ENCODE measurements at places on chromosomes 4 and X.

DNA sequence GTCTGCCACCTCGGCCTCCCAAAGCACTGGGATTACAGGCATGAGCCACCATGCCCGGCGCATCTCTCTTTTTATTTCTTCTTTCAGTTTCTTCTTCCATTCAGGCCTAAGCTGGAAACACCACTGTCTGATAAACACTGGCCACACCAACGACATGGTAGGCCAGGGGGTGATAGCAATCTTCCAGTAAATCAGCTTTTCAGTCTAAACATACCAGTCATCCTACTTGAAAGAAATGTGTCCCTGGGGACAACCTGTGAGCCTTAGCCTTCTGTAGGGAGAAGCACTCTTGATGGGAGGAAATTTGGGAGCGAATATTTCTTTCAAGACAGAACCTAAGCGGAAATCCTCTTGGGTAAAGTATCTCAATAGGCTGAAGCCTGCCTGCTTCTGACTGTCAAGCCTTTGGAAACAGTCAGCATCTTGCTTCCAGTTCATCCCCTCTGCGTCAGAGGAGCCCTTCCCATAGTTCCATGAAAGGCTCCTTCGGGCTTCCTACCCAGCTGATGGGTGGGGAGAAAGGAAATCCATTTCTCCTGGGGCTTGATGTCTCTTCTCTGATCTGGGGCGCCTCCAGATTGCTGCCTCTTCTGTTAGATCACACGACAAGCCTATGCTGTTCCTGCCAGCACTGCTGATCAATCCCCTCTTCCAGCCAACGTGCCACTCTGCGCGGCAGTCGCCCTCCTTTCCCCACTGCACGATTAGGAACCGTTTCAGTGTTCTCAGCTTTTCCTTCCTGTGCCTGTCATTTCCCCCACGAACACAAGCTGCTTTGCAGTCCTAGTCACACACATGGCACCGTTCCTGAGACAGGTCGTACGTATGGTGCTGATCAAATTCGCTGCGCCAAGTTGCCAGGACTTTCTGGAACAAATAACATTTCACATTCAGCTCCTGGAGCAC is 49.5 kb upstream of the CBR4 start:
- no peak for DNase-seq

GRCh38 chr4:10974371-10974770 is 289.8 kb upstream of the CLNK start:
- no peak for DNase-seq

DNA sequence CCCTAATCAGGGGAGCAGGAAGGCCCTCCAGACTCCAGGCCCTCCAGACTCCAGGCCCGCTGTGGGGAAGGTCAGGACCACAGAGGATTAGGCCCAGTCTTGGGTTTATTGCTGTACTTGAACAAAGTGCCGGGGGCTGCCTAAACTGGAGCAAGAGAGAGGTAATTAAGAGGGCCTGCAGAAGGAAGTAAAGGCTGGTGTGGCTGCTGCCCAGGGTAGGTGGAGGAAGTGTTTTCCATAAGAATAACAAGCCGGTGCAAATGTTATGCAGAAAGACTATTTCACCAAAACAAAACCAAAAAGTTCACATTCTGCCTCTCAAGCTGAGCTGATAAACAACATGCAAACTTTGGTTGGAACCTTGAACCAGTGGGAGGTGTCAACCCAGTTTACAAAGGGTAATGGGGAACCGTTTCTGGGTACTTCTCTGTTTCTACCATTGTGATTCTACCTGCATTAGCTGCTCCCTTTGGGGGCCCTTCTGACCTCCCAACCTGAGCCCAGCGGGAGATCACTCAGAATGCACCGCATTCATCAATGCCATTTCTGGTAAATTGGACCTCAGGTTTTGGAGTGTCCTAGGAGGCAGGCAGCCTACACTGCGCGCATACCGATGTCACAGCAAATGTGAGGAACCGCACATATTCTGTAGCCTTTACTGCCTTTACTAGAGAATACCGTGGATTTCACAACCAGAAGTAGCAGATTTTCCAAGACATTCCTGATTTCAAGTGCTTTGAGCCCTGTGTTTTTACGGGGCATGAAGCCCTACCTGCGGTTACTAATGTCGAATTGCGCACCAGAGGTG is 59.7 kb upstream of the BCOR start:
- no peak for DNase-seq

DNA sequence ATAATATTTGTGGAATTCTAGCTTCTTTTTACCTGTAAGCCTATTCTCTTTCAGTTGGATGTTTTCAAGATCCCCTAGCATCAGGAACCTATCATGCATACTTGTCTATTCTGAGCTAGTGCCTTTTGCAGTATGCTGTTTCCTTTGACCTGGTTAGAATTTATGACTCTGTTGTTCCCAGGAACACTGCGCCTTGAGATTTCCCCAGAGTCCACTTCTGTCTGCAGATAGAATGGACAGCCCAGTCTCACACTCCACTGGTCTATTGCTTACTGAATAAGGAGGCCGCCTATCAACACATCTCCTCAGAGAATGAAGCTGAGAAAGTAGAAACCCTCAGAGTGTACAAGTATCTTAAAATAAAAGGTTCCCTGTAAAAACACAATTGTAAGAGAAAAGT is 465.1 kb upstream of the GALNTL6 start:
- no peak for DNase-seq

DNA sequence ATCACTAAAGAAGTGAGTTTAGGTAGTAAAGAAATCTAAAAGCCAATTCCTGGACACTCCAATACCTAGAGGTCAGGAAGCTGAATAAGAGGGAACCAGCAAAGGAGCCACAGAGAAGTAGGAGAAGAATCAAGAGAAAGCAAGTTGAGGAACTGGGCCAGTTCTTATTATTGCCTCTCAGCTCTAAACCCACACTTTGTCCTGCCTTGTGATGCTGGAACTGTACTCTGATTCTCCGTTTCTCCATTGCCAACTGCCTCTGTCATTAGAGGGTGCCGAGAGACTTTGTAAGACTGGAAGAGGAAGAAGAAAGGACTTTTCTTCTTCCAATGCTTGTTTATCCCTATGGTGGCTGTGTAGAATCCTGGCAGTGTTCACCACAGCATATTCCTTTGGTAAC is 38.6 kb downstream of the NSUN7 start:
- no peak for DNase-seq

GRCh38 chr4:86498863-86499166 is 95.3 kb upstream of the PTPN13 start:
- DNase-seq = no peak

DNA sequence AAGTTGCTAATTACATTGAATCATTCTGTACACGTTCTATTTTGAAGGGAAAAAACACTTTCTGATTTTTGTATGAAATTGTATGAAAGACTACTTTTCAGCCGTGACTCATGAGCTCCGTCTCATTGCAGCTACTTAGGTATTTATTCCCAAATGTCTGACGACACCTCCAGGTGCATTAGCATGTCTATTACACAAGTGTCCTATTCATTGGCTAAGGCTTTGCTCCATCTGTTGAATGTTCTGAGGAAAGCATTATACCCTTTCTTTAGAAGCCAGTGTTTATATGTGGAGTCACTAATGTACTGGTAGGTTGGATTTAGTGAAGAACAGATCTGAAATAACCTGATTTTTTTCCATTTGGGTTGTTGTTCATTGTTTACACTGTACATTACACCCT is 51.8 kb downstream of the MAP7D3 start:
- DNase-seq = no peak

DNA sequence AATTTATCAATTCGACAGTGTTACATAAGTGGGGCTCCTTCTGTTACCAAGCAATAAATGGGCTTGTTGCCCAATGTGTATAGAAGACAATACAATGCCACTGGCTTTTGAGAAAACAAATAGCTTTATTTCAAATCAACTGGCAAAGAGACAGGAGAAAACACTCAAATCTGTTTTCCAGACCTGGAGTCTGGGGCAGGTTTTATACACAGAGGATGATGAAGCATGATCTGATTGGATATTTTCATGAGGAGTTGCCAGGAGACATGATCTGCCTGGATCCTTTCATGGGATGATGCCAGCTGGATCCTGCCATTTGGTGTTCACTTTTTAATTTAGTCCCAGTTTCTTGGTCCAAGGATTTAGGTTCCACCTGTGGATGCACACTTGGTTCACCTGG is 287.9 kb downstream of the CXXC4 start:
- no peak for DNase-seq

- DNase-seq = peak; percentile 53
Measured at GRCh38 chr4:37453281-37453998, 208.9 kb downstream of the NWD2 start.

Measured in right renal cortex interstitium (tissue), 3 donors.